ENCODE measurements at places on chromosomes 13 and 19.
A peak's percentile ranks its signal among the peaks of the same experiment; 100 is the strongest.

DNA sequence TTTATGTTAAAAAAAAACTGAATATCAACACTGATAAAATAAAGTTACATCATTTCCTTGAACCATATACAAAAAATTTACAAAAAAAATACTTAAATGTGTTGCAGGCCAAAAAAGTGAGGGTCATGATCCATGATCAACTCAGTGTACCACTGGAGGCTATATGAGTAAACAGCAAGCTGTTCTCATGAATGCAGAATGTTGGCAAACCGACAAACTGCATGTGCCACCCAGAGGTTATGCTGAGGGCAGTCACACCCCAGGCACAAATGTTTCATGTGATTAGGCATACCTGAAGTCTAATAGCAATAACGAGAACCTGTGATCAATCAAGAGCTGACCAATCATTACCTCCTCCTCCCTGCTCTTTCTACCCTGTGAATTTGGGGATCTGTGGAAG lies 91.9 kb downstream of the ZNF431 start:
- DNase-seq: no peak

GRCh38 chr19:29560313-29561075 lies 34.7 kb downstream of the VSTM2B start:
- no peak for DNase-seq

- no peak for DNase-seq
These were observed 55.2 kb downstream of the SOX21 start for GRCh38 chr13:94657167-94657566.

DNA sequence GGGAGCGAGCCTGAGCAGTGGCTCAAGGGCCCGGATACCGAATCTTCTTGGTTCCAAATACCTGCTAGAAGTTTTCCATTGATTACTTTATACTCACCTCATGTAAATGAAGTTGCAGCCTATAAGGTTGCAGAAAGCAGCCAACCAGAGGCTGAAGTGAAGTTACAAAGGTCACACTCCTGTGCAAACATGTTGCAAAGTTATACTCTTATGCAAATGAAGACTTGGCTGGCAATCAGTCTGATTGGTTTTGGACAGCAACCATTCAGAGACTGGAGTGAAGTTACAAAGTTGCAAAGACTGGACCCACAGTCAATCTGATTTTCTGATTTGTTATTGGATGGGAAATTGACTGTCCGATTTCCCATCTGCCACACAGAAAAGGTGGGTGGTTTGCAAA lies 152.5 kb downstream of the GGACT start:
- no peak for DNase-seq

- DNase-seq: no peak
These were observed 18.7 kb downstream of the MEX3D start for GRCh38 chr19:1549332-1549945.

- DNase-seq: no peak
These were observed 407.3 kb upstream of the SGCG start for GRCh38 chr13:22773465-22773864.

GRCh38 chr19:34171539-34171876 lies 796 bp upstream of the LSM14A start:
- no peak for DNase-seq

DNA sequence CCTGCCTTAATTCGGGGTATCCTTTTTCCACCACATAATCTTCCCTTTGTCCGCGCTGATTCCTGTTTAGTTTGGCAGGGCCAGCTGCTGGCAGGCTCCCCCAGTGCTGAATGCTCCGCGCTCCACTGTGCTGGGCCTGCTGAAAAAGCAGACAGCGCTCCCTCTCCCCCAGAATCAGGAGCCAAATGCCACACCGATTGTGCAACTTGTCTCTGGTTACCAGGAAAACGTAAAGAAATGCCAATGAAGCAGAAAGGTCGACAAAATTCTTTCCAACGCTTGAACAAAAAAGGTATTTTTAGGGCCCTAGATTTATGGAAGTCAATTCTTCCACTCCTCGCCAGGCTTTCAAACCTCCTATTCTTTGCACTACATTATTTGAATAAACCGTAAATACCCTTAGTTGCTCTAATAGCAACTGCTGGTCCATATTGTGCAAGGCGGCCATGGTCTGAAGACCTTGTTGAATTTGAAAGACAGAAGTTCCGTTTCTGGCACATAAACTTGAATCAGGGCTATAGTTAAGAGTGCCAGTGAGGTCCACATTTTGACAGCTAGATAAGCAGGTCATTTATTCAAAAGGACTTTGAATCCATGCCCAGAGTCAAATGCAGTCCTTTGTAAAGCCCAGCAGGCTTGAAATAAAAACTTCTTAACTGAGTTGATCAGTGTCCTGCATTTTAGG lies 206.7 kb upstream of the RFC3 start:
- peak; percentile 78 for DNase-seq

- DNase-seq: no peak
These were observed 36.1 kb upstream of the EIF3G start for GRCh38 chr19:10155839-10156238.

GRCh38 chr13:44413095-44413494 lies 39.5 kb downstream of the SERP2 start:
- DNase-seq: no peak

DNA sequence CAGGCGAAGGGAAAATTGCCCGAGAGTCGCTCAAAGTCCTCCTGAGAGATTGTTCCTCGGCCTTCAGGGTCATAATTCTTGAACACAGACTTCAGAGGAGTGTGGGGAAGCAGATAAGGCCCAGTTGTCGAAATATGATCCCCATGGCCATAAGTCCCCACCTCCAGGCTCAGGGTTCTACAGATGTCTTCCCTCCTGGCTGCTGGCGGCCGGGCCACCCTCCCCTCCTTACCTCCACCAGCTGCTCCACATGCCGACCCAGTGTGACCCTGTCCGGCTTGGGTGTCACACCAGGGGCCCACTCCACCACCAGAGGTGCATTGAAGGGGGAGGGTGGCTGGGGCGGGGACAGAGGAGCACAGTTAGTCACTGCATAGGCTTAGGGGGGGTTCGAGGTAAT lies 10.1 kb downstream of the FAM98C start:
- no peak for DNase-seq

DNA sequence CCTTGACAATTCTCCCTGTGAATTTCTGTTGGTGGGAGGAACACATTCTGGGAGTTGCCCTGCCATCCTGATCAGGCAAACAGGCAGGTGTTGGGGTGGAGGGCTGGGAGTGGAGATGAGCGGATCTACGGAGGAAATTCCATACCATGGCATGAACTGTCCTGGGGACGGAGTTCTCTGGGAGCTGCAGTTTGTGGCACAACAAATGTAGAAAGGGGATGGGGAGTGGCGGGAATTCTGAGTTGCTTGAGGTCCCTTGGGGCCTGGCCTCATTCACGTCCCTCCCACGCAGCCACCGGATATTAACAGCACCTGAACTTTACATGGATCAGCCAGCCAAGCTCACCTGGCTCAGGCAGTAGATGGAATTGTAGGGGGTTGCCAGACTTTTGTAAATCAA lies 70.0 kb downstream of the CHST8 start:
- no peak for DNase-seq

DNA sequence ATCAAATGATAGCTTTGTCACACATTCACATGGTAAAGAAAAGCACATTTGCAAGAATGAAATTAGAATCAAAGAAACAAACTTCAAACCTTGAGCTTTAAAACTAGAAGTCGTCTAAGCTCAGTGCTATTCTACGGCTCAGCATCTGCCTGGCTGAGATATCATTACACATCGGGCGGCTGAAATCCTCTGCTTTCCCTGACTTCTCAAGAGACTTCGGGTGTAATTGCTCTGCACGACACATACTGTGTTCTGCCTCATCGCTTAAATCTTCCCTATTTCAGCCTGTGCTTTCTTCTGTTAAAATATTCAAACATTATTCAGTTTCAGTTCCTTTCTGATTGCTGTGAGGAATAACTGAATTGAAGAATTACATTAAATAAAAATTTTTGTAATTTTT lies 265.3 kb downstream of the NALCN start:
- no peak for DNase-seq

- DNase-seq: no peak
These were observed 125.0 kb downstream of the STK24 start for GRCh38 chr13:98451676-98452470.

DNA sequence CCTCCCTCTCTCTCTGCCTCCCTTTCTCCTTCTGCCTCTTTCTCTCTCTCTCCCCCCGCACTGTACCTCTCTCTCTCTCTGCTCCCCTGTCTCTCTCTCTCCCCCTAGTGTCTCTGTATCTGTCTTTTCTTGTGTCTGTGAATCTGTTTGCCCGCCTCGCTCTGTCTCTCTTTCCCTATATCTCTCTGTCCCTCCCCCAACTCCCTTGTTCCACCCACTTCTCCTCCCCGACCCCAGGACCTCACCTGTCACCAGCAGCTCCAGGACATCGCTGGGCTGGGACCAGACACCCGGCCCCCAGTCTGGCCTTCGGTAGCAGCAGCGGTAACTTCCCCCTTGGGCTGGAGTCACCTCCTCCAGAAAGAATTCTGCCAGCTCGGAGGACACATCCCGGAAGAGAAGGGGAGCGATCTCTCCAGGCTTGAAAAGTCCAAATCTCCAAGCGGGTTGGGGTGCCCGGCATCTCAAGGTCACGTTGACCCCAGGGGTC lies 3.9 kb downstream of the OSCAR start:
- no peak for DNase-seq

- DNase-seq: peak; percentile 62
These were observed 224.2 kb upstream of the STARD13 start for GRCh38 chr13:33509642-33510229.

DNA sequence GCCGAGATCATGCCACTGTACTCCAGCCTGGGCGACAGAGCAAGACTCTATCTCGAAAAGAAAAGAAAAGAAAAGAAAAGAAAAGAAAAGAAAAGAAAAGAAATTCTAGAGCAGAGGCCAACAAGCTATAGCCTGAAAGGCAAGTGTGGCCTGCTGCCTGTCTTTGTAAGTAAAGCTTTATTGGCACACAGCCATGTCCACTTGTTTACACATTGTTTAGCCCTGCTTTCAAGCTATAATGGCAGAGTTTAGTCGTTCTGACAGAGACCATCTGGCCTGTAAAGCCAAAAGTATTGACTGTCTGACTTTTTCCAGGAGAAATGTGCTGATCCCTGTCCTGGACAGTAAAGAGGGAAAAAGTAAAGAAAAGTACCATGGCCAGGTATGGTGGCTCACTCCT lies 18.3 kb downstream of the NWD1 start:
- no peak for DNase-seq

GRCh38 chr13:80716610-80717081 lies 375.7 kb upstream of the SPRY2 start:
- DNase-seq: peak; percentile 23

GRCh38 chr13:79401259-79402070 lies 4.6 kb downstream of the RBM26 start:
- no peak for DNase-seq

DNA sequence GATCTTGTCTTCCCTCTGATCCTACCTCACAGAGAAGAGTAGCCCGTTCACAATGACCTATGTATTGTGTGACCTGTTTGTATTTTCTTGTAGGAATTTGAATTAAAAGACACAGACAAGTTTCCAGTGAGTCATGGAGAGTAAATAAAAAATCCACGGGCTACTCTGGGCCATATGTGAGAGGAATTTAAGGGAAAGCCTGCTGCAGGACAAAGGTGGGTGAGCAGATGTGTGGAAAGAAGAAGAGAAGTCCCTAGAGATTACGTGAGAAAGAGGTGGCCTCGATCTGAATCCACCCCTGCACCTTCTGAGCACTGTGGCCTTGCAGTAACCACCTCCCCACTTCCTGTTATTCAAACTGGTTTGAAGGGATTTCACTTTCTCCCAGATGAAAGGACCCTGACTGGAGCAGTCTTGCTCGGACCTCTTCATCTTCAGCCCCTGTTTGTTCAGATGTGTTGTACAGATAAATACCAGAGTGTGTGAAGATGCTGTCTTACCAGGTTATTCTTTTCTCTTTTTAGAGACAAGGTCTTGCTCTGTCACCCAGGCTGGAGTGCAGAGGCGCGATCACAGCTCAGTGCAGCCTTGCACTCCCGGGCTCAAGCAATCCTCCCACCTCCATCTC lies 205.4 kb downstream of the PDS5B start:
- no peak for DNase-seq

- no peak for DNase-seq
These were observed 264.5 kb downstream of the DCT start for GRCh38 chr13:94214975-94215374.

DNA sequence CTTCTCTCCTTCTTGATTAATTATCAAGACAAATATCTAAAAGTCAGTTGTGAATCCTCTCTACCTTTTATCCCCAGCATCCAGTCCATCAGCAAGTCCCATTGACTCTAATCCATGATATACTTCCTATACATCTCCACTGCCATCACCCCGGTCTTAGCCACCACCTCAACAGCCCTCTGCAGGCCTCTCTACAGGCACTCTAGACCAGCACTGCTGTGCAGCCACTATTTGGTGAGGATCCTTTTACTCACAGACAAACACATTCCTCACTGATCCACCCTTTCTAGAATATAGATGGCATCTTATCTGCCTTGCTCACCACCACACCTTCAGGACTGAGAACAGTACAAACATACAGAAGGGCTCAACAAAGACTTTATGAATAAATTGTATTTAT lies 221.7 kb downstream of the RFC3 start:
- no peak for DNase-seq

DNA sequence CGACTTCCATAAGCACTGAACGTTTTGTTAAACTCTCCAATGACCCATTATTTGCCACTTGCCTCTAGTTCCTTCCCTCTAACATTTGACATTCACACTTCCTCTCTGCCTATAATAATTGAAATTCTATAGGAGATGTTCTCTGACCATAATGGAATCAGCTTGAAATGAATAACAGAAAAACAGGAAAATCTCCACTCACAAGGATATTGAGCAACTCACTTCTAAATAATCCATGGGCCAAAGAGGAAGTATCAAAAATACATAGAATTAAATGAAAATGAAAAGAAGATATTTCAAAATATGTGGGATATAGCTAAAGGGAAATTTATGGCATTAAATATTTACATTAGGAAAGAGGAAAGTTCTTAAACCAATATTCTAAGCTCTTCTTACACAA lies 3.4 kb upstream of the FCGBP start:
- no peak for DNase-seq

DNA sequence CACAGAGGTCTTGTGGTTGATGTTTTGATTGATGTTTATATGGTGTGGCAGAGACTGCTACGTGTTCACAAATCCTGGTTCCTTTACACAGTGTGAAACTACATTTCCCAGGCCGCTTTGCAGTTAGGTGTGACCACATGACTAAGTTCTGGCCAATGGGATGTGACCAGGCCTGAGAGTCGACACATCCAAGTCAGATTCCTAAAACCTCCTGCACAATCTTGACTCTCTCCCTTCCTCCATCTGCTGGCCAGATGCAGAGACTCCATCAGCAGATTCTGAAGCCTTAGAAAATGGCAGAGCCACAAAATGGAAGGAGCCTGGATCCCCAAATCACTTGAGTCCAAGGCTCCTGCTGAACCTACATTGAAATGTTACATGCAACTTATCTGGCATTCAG lies 12.6 kb downstream of the CD37 start:
- DNase-seq: no peak
